ENCODE measurements at places on chromosomes 6 and 20.

- DNase-seq: no peak
Observed at GRCh38 chr6:33440649-33441309, 13.6 kb upstream of the ZBTB9 start.

DNA sequence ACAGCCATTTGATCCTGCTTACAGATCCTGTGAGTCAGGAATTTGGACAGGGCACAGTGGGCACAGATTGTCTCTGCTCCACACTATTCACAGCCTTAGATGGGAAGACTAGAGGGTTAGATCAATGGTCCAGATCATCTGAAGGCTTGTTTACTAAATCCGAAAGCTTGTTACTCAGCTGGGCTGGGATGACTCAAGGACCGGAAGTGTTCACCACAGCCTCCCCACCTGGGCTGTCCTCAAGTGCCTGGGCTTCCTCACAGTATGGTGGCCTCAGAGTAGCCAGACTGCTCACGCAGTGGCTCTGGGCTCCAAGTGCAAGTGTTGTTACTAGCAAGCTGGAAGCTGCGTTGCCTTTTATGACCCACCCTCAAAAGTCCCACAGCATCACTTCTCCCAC lies 75.4 kb upstream of the INSM1 start:
- no peak for DNase-seq

DNA sequence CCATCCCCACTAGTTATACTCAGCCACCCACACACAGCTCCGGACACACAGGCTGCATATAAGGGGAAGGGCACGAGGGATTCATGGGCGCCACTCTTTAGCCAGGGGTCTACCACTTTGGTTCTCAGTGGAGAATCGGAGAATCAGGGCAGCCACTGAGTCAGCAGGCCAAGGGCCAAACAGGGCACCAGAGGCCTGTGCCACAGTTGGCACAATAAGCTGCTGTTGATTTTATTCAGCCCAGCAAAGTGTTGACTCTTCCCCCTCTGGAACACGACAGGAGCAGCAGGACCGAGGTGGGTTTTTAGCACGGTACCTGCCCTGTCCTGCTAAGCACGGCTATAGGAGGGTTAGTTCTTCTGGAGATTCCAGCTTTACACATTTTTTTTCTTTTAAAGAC lies 48.3 kb downstream of the GJA10 start:
- DNase-seq: no peak

DNA sequence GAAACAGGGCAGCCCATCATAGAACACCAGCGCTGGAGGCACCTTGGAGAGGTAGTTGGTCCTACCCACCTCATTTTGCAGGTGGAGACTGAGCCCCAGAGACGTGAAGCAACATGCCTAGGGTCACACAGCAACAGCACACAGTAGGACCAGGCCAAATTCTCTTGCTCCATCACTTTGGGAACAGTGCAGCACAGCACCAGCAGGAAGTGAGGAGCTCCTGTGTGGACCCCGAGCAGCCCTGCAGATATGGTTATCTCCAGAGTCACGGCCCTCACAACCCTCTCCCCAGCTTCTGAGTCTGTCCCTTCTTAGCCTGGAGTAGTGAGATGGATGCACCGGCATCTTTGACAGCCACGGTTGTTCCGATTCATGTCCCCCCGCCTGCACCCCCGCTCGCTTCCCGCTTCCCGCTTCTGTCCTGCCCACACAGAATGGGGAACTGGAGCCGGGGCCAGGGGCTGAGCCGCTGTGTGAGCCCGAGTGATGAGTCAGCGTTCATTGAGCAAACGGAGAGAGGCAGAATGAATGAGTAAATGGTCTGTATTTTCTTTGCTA lies 72.6 kb upstream of the DUSP22 start:
- DNase-seq: no peak

GRCh38 chr6:124694139-124694705 lies 268.0 kb upstream of the RNF217 start:
- peak; percentile 91 for DNase-seq

DNA sequence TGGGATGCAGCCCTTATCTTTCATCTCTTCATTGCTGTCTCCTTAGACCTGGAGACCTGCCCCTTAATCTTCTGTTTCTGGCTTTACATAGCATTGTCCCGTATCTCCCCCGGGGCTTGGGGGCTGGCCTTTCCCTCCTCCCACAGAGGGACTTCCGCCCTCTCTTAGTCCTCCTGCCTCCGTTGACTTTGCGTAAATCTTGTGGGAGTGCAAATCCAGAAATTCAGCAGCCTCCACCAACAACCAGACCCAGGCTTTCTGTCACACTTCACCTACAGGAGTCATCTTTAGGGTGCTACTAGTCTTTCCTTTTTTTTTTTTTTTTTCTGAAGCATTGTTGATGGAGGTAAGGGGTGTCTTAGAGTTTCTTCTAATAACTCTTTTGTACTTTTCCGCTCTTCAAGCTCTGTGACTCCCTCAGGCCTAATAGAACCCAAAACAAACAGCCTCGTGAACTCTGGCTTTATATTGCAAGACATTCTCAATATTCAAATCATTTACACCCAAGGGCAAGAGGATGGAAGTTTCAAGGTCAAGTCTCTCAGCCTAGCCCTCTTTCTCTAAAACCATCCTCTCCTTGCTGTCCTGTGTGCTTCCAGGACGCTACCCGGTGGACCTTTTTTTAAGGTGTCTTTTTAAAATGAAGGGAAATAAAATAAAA lies 66.2 kb downstream of the RREB1 start:
- DNase-seq: no peak

- DNase-seq: no peak
Observed at GRCh38 chr6:121573481-121573880, 138.0 kb downstream of the GJA1 start.

DNA sequence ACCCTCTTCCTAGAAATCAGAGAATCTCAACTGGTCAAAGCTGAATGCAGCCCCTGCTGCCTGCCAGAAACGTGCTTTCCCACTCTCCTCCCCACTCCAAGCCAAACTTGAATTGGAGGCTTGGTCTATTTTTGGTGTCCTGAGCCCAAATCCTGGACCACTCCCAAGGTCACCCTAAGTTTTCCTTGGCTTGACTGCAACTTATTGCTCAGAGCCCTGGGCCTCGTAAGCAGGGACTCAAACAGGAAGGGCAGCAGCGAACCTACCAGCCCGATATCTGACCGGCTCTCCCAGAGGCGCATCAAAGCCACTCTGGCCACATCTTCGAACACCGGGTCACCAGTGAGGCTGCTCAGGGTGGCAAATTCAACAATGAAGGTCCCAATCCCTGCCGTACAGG lies 12.7 kb downstream of the EDEM2 start:
- no peak for DNase-seq

GRCh38 chr20:23243791-23244155 lies 106.8 kb upstream of the NXT1 start:
- DNase-seq: no peak

DNA sequence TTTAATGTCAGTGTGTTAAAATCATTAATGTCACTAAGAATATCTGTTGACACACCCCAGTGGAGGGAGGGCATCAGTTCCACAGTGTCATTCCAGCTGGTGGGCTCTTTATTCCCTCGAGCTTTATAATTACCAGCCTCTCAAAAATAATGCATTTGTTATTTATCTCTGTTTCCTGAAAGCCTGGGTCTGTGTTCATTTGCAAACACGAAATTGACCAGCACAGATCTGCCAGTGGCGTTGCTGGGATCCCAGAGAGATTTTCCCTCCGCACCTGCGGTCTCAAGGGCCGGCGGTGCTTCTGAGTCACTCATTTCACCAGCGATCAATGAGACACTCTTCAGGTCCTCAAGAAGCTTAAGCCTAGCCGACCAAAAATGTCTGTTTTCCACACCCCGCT lies 5.7 kb upstream of the PYGB start:
- peak; percentile 46 for DNase-seq

GRCh38 chr6:130070792-130071191 lies 52.4 kb downstream of the L3MBTL3 start:
- DNase-seq: peak; percentile 1

GRCh38 chr6:2099870-2100269 lies 145.5 kb downstream of the GMDS start:
- no peak for DNase-seq

- no peak for DNase-seq
Observed at GRCh38 chr6:31690231-31691077, 9.6 kb upstream of the LY6G5C start.

DNA sequence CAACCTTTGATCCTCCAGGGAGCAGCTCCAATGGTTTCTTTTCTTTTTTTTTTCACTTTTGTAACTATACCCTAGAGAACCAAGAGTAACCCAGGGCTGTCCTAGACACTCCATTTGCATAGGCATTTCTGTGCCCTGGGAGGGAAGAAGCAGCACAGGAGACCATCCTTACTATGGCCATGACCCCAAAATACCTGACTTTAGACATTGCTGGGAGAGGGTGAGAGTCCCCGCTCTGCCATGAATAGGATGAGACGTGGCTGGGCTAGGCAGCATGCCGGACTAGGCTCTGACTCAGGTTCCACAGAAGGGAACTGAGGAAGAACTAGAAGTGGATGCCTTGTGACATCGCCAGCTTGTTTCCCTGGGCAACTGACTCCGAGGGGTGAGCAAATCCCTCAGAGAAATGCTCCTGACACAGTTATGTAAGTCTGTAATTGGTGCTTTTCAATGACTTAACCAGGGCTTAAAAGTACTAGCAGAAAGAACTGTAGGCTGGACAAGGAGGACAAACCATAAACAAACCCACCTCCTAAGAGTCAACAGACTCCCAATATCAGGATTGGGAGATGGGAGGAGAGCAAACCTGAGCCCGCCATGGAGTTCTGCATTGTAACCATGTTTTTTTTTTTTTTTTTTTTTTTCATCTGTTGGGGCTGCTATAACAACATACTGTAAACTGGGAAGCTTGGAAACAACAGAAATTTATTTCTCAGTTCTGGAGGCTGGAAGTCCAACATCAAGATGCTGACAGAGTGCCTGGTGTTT lies 910 bp upstream of the ADTRP start:
- no peak for DNase-seq

- DNase-seq: no peak
Observed at GRCh38 chr20:62935968-62936585, 1.9 kb upstream of the GID8 start.

DNA sequence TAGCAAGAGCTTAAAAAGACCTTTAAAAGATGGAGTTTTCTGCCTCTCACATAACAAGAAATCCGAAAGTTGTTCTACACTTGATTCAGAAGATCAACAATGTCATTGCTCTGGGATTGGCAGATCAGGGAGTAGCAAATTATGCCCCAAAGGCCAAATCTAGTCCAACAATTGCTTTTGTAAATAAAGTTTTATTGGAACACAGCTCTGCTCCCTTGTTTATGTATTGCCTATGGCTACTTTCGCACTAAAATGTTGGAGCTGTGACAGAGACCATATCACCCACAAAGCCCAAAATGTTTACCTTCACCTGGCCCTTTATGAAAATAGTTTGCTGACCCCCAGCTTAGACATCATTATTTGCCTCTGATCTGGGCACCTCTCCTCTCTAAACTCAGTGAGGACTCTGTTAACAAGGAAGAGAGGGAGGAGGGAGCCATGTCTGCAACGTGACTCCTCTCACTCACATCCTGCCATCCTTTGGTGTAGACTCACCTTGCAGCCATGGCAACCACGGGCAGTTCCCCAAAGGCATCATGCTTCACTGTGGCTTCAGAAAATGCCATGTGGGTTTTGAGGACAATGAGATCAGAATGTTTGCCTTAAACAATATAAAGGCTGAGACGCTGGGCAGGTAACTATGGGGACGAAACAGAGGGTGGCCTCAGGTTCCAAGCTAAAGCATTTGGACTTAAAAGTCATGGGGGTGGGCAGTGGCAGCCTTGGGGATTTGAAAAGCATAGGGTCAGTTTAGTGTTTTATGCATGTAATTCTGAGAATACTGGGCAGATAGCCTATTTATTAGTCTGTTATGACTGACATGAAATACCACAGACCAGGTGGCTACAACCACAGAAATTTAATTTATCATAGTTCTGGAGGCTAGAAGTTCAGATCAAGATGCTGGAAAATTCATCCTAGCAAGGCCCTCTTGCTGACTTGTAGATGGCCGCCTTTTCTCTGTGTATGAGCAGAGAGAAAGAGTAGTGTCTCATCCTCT lies 149.7 kb upstream of the TNFAIP3 start:
- peak; percentile 31 for DNase-seq

GRCh38 chr6:153538491-153538890 lies 407.4 kb upstream of the RGS17 start:
- no peak for DNase-seq

GRCh38 chr6:39714802-39715201 lies 10.4 kb downstream of the KIF6 start:
- DNase-seq: no peak

DNA sequence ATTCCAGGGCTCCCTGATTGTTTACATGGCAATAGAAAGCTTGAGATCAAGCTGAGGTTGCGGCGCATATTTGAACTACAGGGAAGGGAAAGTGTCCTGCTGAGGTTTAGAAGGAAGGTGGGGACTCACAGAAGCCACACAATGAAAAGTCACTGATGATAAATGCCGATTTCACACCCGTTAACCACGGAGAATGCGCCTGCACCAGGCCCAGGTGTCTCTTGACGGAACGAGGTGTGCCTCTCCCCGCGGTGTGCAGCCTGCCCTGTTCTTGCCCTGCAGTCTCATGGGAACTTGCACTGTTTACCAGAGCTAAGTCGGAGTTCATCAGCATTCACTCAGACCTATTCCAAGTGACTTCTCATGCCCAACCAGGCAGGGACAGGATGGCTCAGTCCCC lies 90.3 kb downstream of the LY86 start:
- peak; percentile 68 for DNase-seq

- no peak for DNase-seq
Observed at GRCh38 chr6:82786248-82786647, 279.4 kb downstream of the UBE3D start.

DNA sequence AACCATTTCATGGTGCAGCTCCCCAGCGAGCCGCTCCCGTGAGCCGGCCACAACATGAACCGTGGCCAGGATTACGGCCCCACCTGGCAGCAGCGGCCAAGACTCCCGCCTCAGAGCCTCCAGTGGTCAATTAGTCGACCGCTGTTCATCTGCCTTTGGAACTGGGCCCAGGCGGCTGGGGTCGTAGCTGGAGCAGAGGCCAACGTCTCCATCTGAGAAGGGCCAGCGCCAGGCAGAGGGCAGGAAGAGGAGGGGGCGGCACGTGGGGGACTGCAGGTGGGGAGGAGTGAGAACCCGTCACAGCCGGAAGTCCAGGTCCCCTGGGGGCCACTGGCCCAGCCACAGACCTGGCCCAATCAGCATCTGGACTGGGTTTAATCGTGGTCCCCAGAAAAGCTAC lies 184.3 kb downstream of the TAF4 start:
- DNase-seq: no peak

DNA sequence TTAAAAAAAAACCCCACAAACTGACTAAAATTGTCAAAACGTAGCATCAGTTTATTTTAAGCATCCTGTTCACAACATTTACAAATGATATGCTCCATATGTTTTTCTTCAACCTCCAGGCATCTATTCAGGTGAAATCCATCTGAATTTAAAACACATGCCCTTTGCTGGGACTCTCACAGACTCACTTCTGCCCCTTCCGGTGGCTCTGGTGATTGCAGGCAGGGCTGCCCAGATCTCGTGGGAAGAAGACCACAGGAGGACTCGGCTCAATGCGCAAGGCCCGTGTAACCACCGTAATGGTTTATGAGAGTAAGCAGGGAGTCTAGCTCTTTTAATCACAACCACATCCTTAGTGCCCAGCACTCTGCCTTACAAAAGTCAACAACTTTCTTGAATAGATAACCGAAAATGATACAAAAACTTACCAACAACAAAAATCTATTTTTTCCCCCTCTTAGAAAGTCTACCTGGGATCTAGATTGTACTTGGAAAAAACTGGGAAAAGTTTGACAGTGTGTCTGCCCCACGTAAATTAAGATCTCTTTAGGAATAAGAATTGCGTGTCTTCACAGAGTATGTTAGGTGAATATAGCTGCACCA lies 139.1 kb downstream of the KIF16B start:
- no peak for DNase-seq

All from NCI-H2081 (cell line).